Activated CD4-positive, alpha-beta T cell treated with anti-CD3 and anti-CD28 coated beads for 1 hour (primary cell): ENCODE measurements at places on chromosomes 3 and 15.

GRCh38 chr3:146421819-146422759 lies 47.3 kb downstream of the PLSCR2 start:
- no peak for DNase-seq

DNA sequence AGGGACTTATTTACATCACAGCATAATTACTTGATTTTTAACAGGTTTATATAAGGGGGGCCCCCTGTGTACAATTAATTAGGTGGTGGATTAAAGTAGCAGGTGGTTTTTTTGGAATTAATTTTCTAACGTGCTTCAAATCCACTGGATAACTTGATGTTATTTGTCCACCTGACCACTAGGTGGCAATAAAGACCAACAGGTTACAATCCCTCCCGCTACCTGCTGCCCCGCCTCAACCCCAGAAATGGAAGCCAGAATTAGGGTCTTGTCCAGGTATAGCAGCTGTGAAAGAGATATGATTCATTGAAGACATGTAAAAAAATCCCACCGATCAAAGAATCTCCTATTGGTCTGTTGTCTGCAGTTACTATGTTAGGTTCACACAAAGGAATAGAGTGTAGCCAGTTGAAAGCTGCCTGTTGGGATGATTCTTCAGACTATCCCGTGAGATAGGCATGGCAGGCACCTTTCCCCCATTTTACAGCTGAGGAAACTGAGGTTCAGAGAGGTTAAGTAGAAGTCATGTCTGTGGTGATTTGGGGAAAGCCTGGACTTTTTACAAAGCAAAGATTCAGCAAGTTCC lies 44.0 kb downstream of the MFSD1 start:
- DNase-seq, result no peak

DNA sequence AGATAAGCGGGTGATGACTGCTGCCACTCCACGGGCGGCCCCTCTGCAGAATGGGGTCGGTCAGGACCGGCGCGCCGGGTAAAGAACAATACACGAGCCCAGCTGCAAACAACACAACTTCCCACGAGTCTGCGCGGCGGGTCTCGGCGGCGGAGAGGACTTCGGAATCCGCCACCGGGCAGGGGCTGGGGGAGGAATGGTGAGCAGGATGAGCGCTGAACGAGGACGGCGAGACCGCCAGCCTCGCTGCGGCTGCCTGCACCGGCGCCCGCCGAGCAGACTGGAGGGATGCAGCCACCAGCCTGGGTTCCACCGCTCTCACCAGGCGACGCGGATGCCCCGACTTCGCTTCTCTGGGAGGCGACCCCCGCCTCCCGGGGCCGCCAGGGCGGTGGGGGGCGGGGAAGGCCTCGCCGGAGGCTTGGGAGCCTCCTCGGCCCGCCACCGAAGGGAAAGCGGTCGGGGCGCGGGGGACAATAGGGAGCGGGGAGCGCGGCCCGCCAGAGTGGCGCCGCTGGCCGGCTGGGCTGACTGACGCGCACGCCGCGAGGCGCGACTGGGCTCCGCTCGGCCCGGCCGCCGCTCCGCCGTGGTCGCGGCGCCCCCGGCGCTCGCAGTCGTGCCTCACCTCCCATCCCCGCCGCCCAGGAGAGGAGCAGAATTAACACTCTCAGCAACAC lies 515 bp downstream of the ADAM10 start:
- DNase-seq, result peak; percentile 13

DNA sequence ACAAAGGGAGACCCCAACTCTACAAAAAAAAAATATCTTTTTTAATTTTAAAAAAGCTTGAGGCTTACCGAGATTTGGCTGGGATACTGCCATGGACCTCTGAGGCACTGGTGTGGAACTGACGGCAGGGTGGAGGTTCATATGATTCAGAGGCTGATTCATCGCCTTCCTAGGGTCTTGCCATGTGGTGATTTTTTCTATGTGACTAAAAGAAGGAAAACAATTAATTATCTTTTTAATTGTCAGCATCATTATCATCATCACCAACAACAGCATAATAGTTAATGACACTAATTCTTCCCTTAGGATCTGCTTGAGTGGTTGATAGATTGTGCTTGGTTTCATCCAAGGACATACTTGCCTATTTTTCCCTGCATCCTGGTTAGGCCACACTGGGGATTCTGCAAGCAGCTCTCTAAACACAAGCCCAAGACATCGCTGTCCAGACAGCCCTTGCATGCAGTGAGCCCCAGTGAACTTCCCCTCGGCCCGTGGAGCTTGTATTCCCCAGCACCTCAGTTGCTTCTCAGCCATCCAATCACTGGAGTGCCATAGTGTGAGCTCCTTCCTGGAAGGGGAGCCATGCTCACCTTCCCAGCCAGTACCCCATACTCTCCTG lies 84.9 kb downstream of the WWTR1 start:
- DNase-seq, result no peak

DNA sequence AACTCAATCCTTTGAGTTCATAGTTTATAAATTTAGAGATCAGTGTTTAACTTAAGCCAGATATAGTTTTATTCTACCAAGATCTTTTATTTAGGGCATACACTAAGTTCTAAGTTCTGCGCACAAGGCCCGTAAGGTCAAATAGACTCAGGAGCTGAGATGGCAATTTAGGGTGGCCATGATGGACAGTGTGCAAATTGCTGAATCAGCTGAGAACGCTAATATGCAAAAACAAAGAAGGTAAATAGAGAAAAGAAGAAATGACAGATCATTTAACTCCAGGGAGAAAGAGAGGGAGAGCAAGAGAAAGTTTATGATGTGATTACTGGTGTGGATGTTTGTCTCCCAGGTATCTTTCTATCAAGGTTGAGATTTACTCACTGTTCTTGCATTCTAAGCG lies 678.5 kb downstream of the OTOL1 start:
- DNase-seq, result no peak

- no peak for DNase-seq
Observed at GRCh38 chr15:87362531-87362930, 894.0 kb downstream of the NTRK3 start.

GRCh38 chr15:65399997-65400396 lies 22.2 kb upstream of the IGDCC3 start:
- DNase-seq, result no peak

- DNase-seq, result no peak
Observed at GRCh38 chr3:52469001-52469400, 13.6 kb downstream of the NISCH start.

GRCh38 chr3:41572092-41572491 lies 372.8 kb downstream of the CTNNB1 start:
- DNase-seq, result no peak

GRCh38 chr3:37338500-37338899 lies 164.1 kb upstream of the LRRFIP2 start:
- DNase-seq, result no peak

- no peak for DNase-seq
Observed at GRCh38 chr15:77557144-77557543, 75.6 kb downstream of the LINGO1 start.

DNA sequence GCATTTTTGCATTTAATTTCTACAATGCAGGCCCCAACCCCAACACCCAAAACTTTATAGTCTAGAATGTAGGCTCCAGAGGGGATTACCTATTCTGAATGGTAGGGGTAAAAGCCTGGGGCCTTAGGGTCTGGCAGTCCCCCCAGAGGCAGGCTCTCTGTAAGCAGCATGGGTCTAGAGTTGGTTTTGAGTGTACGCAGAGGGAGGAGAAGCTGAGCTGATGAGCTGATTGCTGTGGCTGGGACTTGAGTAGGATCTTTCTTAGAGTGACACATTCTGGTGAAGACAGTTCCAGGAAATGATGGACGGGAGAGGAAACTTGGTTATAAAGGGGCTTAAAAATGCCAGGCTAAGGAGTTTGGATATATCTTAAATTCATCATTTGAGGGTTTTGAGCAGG lies 2.1 kb downstream of the LPP start:
- DNase-seq, result no peak

- DNase-seq, result no peak
Observed at GRCh38 chr15:40388941-40389823, 6.7 kb downstream of the KNSTRN start.

DNA sequence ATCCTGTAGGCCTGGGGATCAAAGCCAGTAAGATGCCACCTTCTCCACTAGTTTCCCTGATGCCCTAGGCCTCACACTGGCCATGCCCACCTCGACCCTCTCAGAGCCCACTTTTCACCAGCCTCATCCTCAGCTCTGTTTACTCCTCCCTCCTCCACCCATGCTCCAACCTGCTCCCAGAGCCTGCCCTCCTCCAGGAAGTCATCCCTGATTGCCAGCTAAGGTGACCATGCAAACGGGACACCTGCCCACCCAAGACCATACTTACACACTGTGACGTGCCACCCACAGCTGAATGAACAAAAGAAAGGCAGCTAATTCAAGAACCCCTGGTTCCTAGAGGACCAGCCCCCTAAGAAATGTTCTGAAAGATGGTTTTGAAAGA lies 9.1 kb downstream of the PLCD1 start:
- DNase-seq, result no peak

DNA sequence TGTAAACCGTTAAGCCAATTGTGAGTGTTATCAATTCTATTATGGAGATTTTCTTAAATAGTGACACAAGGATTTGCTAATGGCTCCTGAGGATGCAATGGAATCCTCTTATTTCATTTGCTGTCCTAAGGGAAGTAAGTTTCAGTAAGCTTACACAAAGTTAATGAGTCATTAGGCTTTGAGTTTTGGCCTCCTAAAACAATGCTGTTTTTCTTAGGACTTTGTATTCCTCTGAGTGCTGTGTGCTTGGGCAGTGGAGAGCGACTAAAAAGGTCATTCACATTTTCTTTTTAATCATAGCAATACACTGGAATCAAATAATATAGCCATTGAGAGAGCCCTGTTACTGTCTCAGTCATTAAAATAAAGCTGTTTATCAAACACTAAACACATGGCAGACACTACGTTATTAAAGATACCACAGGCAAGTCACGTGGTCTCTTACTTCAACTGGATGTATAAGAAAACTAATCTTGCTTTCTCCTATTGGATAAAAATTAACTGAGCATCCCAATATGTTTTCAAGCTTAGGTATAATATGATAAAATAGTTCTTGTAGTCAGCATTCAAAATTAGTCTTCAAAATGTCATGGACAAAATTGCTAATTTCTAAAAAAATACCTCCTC lies 290.8 kb downstream of the NLGN1 start:
- DNase-seq, result no peak
